ENCODE measurements at places on chromosomes 4 and X.

- DNase-seq, result no peak
Measured at GRCh38 chr4:139887962-139888735, 222.5 kb downstream of the MGST2 start.

DNA sequence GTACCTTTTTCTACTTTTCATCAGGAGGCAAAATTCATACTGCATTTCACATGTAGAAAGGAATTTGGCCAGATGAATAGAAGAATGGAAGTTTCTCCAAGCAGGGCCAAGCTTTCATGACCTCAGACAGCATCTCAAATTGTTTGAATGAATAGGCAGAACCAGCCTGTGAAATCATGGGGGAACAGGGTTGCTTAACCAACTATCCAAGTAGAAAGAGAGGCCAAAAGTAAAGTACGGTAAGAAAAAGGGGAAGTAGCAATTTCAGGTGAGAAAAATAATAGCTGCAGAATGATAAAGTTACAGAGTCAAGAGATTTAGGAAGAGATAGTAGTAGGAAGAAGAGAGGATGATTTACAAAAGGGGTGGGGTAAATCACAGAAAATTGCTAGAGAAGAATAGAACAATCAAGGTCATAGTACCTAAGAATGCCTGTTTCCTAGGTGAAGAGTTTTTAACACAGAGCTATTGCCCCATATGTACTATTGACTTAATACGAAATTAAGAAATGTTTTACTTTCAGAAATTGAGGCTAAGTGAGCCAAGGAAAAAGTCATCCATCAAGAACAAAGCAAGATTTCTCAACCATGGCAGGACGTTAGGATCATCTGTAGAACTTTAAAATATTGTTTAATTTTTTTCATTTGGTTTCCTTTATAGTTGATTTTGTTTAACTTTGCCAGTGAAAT, 177.1 kb upstream of the TET2 start:
- DNase-seq, result no peak

GRCh38 chr4:155761916-155762315, 3.1 kb downstream of the GUCY1B1 start:
- no peak for DNase-seq

- no peak for DNase-seq
Measured at GRCh38 chr4:20565075-20565721, 135.1 kb upstream of the PACRGL start.

DNA sequence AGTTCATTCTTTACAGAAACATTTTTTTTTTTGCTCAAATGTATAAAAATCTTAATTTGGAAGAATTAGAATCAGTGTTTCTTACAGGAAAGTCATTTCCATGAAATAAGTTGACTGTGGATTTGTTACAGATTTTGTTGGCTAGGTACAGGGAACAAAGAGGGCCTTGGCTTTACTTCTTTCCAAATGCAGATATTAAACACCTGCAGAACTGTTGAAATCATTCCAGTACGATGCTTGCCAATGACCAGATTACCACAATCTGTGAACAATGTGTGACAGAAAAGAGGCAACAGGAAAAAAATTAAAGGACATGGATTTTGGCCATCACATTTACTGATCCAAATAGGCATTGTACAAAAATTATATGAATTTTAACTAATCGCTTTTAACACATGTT, 70.8 kb downstream of the ANXA10 start:
- DNase-seq, result no peak

DNA sequence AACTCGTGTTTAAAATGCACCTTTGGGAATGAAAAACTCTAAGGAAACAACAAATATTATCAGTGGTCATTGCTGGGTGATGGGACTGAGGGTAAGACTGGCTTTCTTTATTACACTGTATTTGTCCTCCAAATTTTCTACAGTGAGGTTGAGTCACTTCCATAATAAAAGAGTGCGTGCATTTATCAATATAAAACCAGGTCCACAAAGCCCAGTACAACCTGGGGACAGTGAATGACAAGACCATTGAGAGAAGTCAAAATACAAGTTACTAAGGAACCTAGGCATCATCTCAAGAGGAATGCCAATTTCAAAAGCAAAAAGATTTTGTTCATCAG, 76.4 kb downstream of the MAGED4 start:
- no peak for DNase-seq

DNA sequence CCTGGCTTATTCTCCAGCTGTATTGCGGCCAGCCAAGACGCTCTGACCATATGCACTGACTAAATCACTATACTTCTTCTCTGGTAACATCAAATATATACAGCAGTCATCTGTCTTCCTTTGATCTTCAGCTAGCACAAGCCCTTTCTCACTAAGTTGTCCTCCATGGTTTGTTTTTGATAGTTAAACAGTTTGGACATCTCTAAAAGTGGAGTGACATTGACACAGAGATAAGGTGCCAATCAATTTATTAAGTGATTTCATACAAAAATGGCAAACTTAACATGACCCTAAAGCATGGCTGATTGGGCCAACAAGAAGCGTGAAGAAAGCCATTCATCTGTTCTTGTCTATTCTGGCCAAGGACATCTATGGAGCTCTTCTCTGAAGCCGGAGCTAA, 334.9 kb downstream of the NKX6-1 start:
- DNase-seq, result no peak

DNA sequence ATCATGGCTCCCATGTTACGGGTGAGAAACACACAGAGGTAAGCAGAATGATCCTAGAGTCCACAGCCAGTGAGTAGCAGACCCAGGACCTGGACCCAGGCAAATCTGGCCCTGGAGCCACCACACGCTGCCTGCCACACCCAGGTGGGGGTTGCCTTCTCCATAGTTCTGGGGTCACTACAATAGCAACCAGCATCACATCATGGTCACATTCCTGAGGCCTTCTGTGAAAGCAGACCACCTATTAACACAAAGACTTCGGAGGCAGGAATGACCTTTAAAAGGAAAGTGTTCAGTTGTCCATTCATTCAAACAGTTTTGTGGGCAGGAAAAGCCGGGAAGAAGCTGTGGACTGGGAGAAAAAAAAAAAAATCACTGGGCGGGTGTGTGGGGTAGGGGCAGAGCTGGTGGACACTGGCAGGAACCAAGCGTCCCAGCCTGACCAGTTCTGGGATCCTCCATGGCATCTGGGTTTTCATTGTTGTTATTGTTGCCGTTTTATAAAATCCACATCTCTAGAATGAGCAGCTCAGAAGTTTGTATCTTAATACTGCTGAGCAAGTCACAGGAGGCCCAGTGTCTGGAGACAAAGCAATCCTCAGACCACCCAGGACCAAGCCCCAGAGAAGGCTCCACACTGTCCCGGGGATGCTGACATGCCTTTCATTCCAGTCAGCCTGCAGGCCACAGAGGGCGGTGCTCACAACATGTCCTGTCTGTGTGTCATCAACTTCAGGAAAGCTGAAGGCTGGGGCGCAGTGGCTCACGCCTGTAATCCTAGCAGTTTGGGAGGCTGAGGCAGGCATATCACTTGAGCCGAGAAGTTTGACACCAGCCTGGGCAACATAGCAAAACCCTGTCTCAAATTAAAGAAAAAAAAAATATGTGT, 67.0 kb downstream of the SEL1L3 start:
- no peak for DNase-seq

DNA sequence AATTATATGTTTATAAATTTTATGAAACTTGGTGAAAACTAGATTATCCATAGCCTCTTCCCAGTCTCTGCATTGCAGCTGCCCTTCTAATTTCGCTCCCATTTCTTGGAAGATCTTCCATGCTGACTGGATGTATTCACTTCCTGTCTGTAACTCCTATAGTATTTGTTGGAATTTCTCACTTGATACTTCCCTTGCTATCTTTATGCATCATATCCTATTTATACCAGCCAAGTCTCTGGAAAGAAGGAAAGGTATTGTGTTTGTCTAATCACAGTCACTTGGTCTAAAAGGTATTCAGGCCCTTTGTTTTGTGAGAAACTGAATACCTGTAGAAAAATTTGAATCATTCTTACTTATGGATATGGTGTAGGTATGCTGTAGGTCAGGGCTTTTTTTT, 870.9 kb upstream of the FRG1 start:
- DNase-seq, result no peak

DNA sequence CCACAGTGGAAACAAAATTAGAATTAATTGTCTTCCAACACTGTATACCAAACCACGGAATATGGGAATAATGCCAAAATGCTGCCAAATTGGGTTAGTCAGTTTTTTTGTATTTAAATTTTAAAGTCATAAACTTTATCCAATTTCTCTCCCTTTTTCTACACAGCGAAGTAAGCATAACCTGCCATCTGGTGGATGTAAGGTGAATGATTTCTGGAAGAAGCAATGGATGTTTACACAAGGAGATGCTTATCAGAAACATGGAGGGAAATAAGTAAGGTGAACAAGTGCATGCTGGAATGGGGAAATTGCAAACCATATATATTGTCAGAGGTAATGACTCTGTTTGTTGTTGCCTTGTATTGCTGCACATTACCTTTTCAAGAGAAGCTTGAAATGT, 691.9 kb downstream of the TECRL start:
- no peak for DNase-seq

DNA sequence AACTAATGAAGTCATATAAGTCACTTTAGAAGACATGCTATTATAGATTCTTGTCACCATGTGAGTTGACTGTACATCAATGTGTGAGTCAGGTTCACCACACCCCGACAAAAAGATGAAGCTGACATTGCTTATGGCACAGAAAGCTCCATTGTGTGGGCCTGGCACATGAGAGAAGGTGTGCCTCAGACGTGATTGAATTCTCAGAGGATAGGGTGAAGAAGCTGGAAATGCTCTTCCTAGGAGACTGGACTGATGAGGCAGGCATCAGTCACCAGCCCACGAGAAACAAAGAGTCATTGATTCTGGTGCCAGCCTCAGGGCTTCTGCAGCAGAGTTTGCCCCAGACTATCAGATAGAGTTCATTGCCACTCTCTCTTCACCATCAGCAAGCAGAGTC, 35.9 kb upstream of the LRAT start:
- no peak for DNase-seq

DNA sequence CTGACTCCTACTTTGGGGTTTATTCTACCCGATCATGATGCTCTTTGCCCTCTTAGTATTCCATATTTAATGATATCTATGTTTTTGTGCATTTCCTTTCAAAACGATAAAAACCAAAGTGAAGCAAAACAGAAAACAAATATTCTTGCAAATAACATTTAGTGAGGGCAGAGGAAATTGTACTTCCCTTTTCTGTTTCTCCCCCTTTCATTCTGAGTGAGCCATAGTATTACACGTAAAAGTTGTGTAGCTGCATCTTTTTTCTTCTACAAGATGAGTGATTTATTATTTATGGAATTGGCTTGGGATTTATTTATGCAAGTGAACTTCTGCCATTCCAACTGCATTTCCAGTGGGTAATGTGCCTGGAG, 109.9 kb downstream of the AFF2 start:
- DNase-seq, result no peak

GRCh38 chr4:101198682-101199339, 148.5 kb downstream of the PPP3CA start:
- DNase-seq, result no peak

DNA sequence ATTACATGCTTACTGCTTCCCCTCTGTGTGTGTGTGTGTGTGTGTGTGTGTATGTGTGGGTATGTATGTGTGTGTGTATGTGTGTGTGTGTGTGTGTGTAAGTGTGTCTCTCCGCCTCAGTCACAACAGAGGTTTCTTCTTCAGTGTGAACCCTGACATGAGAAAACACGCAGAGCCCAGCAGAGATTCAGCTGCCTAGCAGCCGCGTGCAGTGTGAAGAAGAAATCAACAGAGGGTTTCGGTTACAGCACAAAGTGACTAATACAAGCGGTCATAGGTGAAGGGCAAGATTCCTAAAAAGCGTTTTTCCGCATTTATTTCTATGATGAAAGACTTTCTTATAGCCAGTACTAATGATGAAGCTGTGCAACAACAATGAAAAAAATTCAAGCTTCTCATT, 55.3 kb upstream of the ZFP42 start:
- DNase-seq, result no peak

GRCh38 chr4:7781366-7781765, 158.3 kb downstream of the AFAP1 start:
- DNase-seq, result no peak

DNA sequence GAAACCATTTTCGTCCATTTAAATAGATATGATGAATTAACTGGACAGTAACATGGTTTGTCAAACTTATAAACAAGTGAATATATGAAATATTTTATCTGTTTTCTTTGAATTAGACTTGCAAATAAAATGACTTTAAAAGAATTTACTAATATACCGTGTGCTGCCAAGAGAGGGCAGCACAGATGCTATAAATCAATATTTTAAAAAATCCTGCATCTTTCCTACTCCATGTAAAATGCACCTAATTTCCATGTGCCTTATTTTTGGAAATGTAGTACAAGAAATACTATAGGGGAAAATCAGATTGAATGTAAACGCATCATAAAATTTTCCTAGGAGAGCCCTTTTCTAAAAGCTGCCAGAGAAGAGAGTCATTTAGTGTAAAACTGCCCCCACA, 62.2 kb downstream of the PRKX start:
- no peak for DNase-seq

DNA sequence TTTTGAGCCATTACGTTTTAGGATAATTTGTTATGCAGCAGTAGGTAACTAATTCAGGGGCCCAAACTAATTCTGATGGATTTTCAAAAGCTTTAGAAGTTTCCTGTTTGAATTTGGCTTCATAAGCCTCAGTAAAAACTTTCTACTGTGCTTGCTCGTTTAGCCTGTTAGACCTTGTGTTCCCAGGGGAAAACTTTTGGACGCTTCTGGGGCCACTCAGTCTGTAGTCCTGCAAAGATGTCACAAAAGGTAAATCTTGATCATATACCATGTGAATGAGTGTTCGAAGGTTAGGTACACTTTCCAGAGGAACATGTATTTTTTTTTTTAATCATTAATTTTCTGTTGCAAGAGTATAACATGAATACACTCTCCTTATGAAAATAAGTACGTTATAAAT, 70.7 kb downstream of the SUPT20HL2 start:
- no peak for DNase-seq

- DNase-seq, result no peak
Measured at GRCh38 chr4:7343081-7343655, 91.6 kb downstream of the PSAPL1 start.

- no peak for DNase-seq
Measured at GRCh38 chrX:31038575-31039326, 33.1 kb downstream of the FTHL17 start.

- no peak for DNase-seq
Measured at GRCh38 chrX:7163146-7163677, 15.3 kb upstream of the PUDP start.

- DNase-seq, result no peak
Measured at GRCh38 chr4:23805450-23805851, 84.4 kb downstream of the PPARGC1A start.

DNA sequence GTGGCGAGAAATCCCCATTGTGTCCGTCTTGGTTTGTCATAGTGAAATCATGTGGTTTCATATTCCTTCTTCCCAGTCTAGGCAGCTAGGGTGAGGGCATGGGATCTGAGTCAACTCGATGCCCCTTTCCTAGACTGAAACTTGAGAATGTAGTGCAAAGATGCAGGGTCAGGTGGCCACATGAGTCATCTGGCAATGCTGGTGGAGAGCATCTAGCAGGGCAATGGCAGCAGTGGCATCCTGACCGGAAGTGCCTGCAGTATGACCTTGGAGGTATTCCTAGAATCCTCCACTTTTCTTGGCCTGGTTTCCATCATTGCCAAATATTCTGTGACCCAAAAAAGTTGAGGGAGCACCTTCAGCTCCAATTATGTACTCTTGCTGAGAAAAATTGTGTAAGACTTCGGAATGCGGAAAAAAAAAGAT, 39.1 kb upstream of the TMEM184C start:
- DNase-seq, result no peak

All from activated CD4-positive, alpha-beta T cell treated with anti-CD3 and anti-CD28 coated beads for 24 hours (primary cell).